ENCODE measurements at places on chromosomes 3 and 15.

DNA sequence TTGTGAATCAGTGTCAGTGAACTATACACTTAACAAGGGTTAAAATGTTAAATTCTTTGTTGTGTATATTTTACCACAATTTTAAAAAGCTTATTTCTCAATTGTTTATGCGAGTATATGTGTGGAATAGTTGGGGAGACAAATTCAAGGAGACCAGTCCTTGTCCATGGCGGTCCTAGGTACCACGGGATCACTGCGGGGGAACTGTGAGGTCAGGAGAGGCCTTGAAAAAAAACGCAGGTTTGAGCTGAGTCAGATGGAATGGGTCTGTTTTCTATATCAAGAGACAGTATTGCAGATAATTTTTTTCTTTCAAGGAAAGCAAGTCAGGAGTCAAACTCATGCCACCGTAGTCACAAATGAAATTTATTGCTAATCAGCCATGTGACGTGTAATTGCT, 18.5 kb downstream of the IGF1R start:
- no peak for DNase-seq

DNA sequence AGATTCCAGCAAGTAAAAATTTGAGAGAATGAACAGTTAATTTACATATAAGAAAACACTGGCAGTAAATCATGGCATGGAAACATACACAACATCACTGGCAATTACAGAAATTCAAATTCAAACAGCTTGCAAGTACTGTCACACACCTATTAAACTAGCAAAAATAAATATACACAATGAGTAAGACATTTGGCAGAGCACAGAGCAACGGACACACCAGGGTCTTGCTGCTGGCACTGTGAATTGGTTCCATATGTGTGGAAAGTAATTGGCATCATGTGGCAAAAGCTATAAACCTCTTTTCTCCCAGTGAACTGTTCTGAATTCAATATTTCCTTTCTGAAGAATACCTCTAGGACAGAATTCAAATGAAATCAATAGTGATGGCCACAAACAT, 78.3 kb downstream of the LRRK1 start:
- no peak for DNase-seq

GRCh38 chr15:38002883-38003477, 68.5 kb downstream of the TMCO5A start:
- no peak for DNase-seq

GRCh38 chr3:74375653-74376052, 238.8 kb downstream of the CNTN3 start:
- DNase-seq: no peak

DNA sequence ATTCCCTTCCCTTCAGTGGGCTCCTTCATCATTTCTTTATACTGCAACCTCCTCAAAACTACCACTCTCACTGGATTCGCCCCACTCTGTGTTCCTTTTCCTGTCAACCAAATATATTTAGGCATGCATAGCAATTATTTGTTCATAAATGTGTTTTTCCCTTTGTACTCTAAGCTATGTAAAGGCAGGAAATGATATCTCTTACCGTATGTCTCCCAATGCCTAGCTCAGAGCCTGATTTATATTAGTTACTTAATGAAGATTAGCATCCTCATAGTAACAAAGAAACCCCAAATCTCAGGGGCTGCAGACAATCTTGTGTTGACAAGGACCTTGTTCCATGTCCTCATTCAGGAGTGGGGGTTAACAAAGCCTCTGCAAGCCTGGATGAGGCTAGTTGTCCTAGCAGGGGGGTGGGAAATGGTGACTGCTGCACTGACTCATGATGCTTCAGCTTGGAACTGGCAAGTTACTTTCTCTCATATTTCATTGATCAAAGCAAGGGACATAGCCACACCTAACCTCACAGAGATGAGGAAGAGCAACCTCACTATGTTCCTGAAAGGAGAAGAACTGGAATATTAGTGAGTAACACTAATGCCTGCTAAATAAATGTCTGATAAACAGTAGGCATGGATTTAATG, 15.2 kb downstream of the PHLDB2 start:
- DNase-seq: no peak

DNA sequence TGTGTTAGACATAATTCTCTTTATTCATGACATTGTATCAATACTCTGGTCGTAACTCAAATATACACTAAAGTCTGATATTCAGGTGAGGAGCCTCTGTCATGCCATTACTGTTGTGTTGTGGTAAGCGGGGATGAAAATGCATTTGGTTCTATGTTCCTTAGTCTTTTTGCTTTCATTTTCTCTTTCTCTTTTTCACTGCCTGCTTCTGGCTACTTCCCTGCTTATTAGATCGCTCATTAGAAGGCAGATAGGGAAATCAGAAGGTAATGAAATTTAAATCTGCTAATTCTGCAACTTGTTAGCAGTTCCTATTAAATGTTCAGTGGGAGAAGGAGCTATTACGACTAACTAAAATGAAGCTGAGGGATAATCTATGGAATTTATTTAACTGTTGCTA, 345.0 kb downstream of the GRM7 start:
- no peak for DNase-seq

GRCh38 chr3:196641333-196642054, 2.0 kb downstream of the NRROS start:
- DNase-seq: no peak

DNA sequence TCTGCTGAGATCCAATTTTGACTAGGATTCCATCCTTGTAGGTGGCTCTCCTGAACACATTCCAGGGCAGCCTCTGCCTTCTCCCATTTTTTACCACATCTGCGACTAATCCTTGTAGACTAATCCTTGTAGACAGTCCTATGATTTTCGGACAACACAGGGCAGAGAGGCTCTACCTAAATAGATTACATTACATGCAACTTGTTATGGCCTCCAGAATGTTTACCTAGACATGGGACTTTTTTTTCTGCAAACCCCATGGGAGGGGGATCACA, 239.3 kb upstream of the WNT5A start:
- no peak for DNase-seq

- no peak for DNase-seq
Measured at GRCh38 chr3:58540176-58540858, 3.3 kb upstream of the ACOX2 start.

GRCh38 chr3:185059766-185060165, 93.1 kb downstream of the C3orf70 start:
- no peak for DNase-seq

DNA sequence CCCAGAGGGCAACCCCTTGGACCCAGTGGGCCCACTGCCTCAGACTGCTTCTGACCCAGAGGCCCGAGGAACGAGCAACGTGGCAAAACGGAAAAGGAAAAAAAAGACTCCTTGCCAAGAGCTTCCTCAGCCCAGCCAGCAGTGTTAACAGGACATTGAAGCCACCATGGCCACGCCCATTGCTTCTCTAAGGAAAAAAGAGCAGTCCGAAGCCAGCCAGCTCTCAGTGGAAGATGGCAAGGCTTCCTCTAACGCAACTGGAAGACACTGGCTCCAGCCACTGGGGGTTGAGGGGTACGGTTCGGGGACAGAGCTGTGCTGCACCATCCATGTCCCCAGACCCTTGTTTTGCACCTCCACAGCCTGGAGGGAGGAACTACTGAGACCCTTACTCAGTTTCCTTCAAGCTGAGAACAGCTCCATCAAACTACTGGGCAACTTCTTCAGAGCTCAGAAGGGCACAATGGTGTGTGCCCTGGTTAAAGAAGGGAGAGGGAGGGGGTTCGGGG, 10.7 kb downstream of the BMF start:
- no peak for DNase-seq

GRCh38 chr3:13839726-13840340, 40.0 kb downstream of the WNT7A start:
- no peak for DNase-seq

GRCh38 chr3:4633078-4634004, 140.2 kb downstream of the ITPR1 start:
- DNase-seq: no peak

- no peak for DNase-seq
Measured at GRCh38 chr3:127491323-127491722, 99.2 kb downstream of the TPRA1 start.

- DNase-seq: no peak
Measured at GRCh38 chr3:15535732-15536131, 14.2 kb upstream of the COLQ start.

- DNase-seq: no peak
Measured at GRCh38 chr15:62709261-62709660, 333.3 kb upstream of the TPM1 start.

- no peak for DNase-seq
Measured at GRCh38 chr3:162274070-162274469, 777.5 kb downstream of the OTOL1 start.

DNA sequence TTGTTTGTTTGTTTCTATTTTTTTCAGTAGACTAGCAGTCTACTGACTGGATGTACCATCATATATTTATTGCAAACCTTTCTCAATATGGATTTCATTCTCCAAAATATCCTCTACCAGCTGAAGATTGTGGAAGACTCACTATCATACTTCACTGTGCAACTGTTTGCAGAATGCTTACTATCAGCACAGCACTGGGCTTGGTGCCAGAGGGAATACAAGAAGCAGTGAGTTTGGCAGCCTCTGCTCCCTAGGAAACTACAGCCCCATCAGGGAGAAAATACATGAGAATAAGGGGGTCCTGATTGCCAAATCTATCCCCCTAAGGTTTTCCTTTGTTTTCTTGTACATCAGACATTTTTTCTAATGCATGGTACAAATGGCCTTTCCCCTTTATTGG, 27.5 kb downstream of the AQP9 start:
- DNase-seq: no peak

- DNase-seq: no peak
Measured at GRCh38 chr3:156356537-156357363, 198.2 kb downstream of the SSR3 start.

GRCh38 chr3:71125738-71126137, 457.8 kb downstream of the FOXP1 start:
- no peak for DNase-seq

DNA sequence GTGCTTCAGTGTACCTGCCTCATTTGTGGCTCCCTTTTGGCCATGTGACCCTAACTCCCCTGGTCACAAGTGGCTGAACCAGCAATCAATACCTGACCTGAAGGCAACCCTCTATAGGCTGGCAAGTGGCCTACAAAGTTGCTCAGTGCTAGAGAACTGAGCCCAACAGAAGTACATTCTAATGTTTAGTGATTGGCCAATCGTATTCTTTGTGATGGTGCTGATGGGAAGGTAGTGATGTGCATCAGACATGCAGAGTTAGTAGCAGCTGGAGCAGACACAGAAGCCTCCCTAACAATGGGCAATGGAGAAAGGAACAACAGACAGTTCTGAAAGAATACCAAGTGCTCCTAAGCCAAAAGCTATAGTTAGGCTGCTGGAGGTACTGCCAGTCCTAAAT, 10.4 kb upstream of the ATOSA start:
- DNase-seq: no peak

DNA sequence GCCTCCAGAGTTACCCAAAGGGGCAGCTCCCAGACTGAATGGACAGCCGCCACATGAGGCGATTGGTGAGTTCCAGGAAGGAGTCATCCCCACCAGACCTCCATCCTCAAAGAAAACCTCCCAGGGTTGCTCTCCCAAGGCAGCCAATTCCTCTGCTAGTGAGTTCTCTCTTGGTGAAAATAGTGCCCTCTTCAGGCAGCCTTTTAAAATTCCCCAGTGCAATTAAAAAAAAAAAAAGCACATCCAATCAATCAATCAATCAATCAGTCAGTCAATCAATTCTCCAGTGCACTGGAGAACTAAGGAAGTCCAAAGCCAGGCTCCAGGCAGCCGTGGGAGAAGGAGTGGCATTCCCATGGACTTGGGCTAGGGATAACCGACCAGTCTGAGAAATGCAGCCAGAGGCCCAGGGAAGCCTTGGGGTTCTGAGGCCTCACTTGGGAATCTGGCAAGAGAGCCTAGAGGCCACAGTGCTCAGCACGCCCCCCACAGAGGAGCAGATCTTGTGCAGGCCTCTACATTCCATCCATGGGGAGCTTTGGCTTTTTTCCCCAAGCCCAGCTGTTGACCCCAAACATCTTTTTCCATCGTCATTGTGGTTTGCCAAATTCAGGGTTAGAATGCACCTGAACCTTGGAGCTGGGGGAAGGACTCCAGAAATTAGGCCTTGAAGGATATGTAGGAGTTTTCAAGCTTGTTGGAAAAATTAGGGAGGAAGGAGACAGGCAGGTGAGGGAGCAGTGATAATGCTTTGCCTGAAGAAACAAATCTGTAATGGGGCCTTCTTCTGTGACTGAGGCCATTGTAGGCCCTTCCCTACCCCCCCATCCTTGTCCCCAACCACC, 4.8 kb downstream of the PAQR5 start:
- no peak for DNase-seq

DNA sequence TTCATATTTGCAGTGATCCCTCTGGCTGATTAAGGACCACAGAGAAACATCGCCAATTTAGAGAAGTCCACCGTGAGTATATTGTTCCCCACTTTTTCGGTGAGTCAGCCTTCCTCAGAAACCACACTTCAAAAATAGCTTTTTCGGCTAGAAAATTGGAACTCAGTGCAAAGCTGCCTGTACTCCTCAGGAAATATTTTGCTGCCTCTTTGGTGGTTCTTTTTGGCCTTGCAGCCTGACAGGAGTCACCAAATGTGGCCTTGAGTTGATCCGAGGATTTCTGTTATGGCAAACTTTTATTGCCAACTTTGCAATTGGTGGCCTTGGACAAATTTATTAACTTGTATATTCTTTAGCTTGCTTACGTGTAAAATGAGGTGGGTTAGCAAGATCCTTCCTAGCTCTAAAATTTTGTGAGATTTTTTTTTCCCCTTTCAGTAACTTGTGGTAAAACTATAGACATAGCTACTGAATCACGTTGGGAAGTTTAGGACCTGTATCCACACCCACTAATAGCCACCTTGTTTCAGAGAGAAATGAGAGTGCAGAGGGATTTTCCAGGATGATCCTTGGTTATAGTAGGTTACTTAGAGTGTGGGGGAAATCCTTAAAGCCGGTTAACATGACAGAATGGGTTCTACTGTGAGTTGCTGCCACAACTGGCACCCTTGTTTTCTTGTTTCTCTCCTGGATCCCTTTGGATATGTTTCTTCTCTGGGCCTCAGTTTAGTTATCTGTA, 9.9 kb downstream of the ARL6IP5 start:
- no peak for DNase-seq

- DNase-seq: no peak
Measured at GRCh38 chr3:23203708-23204330, 692 bp downstream of the UBE2E2 start.

DNA sequence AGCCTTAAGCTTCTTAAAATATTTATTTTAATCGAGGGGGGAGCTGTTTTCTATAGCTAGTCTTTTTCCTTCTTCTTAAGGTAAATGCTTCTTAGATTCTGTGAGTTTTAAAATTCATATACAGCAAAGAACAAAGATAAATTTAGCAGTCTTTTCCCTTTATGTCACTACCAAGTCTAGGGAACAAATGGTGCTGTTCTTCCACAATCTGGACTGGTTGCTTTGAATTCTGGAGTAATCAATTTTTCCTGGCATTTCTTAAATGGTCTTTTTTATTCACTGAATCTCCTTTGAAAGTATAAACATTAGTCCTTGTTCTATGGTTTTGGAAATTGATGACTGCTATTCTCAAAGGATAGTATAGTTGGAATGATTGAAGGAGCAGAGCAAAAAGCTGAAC, 82.8 kb downstream of the CHL1 start:
- no peak for DNase-seq

DNA sequence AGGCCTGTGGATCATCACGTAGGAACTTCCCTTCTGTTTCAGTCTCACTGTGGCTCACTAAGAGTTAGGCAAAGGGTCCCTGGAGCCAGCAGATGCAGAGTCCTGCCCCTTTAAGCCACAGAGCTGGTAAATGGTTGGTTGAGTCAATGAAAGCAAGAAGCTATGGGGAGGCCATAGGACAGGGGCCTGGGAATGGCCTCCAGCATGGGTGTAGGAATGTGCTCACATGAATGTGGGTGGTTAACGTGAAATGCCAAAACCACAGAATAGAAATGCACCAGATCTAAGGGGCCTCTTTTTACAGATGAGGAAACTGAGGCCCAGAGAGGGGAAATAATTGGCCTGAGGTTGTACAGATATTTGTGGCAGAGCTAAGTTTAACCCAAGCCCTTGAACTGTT, 150.3 kb downstream of the TLE3 start:
- DNase-seq: no peak

Measured in NCI-H2107 (cell line).